Body of pancreas (tissue), 4 donors: ENCODE measurements at places on chromosomes 12 and 14. TPM values are rescaled to one million over a fixed set of nuclear protein-coding genes. Genes with fewer than 3 reads are reported as not detected.

- DNase-seq: no peak
Observed at GRCh38 chr12:91205811-91206210, 23.2 kb upstream of the DCN start.

Gene ANKRD9
- 49.8 TPM for total RNA-seq

DNA sequence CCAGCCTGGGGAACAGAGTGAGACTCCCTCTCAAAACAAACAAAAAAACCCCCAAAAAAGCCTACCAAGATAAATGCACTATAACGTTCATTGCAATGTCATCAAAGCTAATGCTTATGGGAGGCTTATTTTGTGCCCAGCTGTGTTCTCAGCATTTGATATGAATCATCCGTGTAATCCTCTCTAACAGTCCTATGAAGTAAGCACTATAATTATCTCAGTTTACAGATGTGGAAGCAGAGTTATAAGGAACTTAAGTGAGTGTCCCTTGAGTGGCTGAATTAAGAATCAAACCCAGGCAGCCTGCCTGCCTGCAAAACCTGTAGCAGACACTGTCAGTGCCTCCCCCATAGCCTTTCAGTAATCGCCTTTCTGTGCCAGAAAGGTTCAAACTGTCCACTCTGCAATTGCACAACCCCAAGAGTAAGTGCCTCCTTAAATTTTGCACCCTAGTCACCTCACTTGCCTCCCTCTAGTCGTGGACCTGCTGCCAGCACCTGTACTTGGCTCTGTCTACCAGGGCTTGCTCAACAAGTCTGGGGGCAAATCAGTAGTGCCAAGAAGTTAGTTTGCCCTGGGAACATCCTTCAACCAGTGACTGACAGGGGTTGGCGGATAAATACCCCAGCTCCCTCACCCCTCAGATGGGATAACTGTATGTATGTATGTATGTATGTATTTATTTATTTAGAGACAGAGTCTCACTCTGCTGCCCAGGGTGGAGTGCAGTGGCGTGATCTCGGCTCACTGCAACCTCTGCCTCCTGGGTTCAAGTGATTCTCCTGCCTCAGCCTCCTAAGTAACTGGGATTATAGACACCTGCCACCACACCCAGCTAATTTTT lies 23.8 kb upstream of the PPP1CC start:
- no peak for DNase-seq

GRCh38 chr12:47821346-47821706 lies 1.6 kb upstream of the HDAC7 start:
- no peak for DNase-seq

- no peak for DNase-seq
Observed at GRCh38 chr14:61120576-61120975, 139.5 kb downstream of the SLC38A6 start.
